ENCODE measurements at places on chromosomes 11 and 22.

GRCh38 chr22:21975273-21975672, 7.3 kb downstream of the TOP3B start:
- H3K4me1 ChIP-seq: no peaks in the 10 kb centered on the region
- peaks cover 48% of the 10 kb centered on the region for H3K36me3 ChIP-seq
- DNase-seq: no peak
- H3K4me3 ChIP-seq: no peak overlapping the region
- no peak overlapping the region for H3K27ac ChIP-seq

DNA sequence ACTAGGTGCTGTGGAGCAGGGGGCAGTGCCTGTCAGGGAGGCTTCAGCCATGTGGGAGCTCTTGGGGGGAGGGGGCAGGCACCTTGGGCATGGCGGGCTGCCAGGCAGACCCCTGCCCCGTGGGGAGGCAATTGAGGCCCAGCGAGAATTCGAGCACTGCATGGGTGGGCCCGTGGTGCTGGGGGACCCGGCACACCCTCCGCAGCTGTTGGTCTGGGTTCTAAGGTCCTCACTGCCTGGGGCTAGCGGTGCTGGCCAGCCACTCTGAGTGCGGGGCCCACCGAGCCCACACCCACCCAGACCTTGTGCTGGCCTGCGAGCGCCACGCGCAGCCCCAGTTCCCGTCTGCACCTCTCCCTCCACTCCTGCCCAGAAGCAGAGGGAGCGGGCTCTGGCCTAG, 835.5 kb upstream of the CNTN5 start:
- no peaks in the 10 kb centered on the region for H3K4me1 ChIP-seq
- no peak for DNase-seq
- no peaks in the 10 kb centered on the region for H3K36me3 ChIP-seq
- no peak overlapping the region for H3K27ac ChIP-seq
- no peaks in the 10 kb centered on the region for H3K27me3 ChIP-seq

- H3K27me3 ChIP-seq: no peaks in the 10 kb centered on the region
- H3K4me1 ChIP-seq: no peaks in the 10 kb centered on the region
- H3K4me3 ChIP-seq: no peak overlapping the region
- H3K27ac ChIP-seq: no peak overlapping the region
Measured at GRCh38 chr11:17511571-17511970, 32.6 kb downstream of the USH1C start.

- DNase-seq: no peak
- H3K27ac ChIP-seq: no peak overlapping the region
- H3K4me1 ChIP-seq: no peaks in the 10 kb centered on the region
- H3K36me3 ChIP-seq: no peaks in the 10 kb centered on the region
- no peak overlapping the region for H3K4me3 ChIP-seq
Measured at GRCh38 chr11:30868626-30869081, 282.5 kb upstream of the MPPED2 start.

DNA sequence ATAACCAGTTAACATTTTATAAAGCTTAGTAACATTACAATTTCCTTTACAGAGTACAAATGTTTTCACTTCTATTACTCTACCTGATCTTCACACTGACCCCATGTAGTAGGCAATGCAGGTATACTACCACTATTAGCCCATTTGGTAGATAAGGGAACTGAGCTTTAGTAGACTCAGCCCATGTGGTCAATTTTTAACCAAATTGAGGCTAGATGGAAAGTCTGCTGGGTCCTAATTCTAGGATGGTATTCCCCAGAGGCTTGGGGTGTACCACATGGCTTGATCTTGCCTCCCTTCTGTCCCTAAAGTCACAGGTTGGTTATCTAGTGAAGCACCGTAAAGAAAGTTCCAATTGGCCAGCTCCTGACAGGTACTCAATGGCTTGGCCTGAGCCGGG, 48.2 kb downstream of the NRXN2 start:
- no peak overlapping the region for H3K4me3 ChIP-seq
- no peak for DNase-seq
- peaks cover 3% of the 10 kb centered on the region for H3K27me3 ChIP-seq
- H3K27ac ChIP-seq: no peak overlapping the region
- H3K4me1 ChIP-seq: no peaks in the 10 kb centered on the region
- H3K36me3 ChIP-seq: no peaks in the 10 kb centered on the region

DNA sequence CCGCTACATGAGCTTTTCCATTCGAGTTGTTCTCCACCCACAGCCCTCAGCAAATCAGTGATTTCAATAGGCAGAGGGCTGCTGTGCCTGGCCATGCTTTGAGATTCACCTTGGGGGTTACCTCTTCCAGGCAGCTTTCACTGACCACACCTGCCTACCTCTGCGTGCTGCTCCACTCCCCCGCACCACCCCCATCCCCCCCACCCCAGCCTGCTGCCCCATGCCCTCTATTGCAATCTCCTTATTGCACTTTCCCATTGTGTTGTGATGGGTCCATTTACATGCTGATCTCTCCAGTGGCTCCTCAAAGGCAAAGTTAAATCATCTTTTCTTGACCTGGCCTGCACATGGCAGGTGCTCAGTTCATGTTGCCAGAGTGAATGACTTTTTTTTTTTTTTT, 18.0 kb upstream of the POLA2 start:
- H3K27ac ChIP-seq: no peak overlapping the region
- H3K27me3 ChIP-seq: no peaks in the 10 kb centered on the region
- no peaks in the 10 kb centered on the region for H3K4me1 ChIP-seq
- no peaks in the 10 kb centered on the region for H3K36me3 ChIP-seq
- H3K4me3 ChIP-seq: no peak overlapping the region
- no peak for DNase-seq

GRCh38 chr11:3173795-3174194, 8.7 kb upstream of the OSBPL5 start:
- H3K27ac ChIP-seq: no peak overlapping the region
- no peaks in the 10 kb centered on the region for H3K36me3 ChIP-seq
- DNase-seq: no peak
- no peak overlapping the region for H3K4me3 ChIP-seq

- H3K27me3 ChIP-seq: no peaks in the 10 kb centered on the region
- H3K4me3 ChIP-seq: no peak overlapping the region
- no peaks in the 10 kb centered on the region for H3K36me3 ChIP-seq
- no peak for DNase-seq
- peaks cover 16% of the 10 kb centered on the region for H3K4me1 ChIP-seq
Measured at GRCh38 chr11:61908730-61909316, 8.5 kb downstream of the RAB3IL1 start.

GRCh38 chr11:73916435-73916834, 34.4 kb upstream of the DNAJB13 start:
- no peaks in the 10 kb centered on the region for H3K27me3 ChIP-seq
- H3K27ac ChIP-seq: no peak overlapping the region
- no peaks in the 10 kb centered on the region for H3K36me3 ChIP-seq
- H3K4me1 ChIP-seq: no peaks in the 10 kb centered on the region

- no peaks in the 10 kb centered on the region for H3K4me1 ChIP-seq
- no peaks in the 10 kb centered on the region for H3K36me3 ChIP-seq
- H3K4me3 ChIP-seq: no peak overlapping the region
- no peaks in the 10 kb centered on the region for H3K27me3 ChIP-seq
- H3K27ac ChIP-seq: no peak overlapping the region
Measured at GRCh38 chr11:100691896-100692653, 5.0 kb downstream of the ARHGAP42 start.

- no peaks in the 10 kb centered on the region for H3K27me3 ChIP-seq
- no peaks in the 10 kb centered on the region for H3K36me3 ChIP-seq
- no peak for DNase-seq
- H3K4me1 ChIP-seq: no peaks in the 10 kb centered on the region
- no peak overlapping the region for H3K4me3 ChIP-seq
- no peak overlapping the region for H3K27ac ChIP-seq
Measured at GRCh38 chr11:115522302-115522701, 18.1 kb upstream of the CADM1 start.

DNA sequence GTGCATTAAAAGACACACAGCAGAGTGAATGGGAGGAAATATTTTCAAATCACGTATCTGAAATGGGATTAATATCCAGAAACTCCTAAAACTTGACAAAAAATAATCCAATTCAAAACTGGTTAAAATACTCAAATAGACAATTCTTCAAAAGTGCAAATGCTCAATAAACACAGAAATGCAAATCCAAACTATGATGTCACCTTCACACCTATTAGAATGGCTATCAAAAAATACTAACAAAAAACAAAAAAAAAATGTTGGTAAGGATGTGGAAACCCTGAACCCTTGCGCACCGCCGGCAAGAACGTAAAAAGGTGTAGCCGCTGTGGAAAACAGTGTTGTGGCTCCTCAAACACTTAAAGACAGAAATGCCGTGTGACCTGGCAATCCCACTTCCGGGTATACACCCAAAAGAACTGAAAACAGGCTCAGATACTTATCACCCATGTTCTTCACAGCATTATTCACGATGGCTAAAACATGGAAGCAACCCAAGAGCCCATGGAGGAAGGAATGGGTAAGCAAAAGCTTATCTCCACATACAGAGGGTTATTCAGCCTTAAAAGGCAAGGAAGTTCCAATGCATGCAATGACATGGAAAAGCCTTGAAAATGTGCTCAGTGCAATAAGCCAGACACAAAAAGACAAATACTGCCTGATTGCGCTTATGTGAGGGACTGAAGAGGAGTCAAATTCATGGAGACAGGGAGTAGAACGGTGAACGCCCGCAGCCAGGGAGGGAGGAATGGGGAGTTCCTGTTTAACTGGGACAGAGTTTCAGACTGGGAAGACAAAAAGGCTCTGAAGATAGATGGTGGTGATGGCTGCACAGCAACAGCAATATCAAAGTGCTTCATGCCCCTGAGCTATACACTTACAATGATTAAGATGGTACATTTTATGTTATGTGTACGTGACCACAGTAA, 19.6 kb downstream of the BRD1 start:
- H3K36me3 ChIP-seq: no peaks in the 10 kb centered on the region
- DNase-seq: no peak
- H3K4me1 ChIP-seq: peaks cover 33% of the 10 kb centered on the region
- H3K27me3 ChIP-seq: no peaks in the 10 kb centered on the region
- H3K4me3 ChIP-seq: no peak overlapping the region

GRCh38 chr11:15969701-15970329, 386.5 kb downstream of the SOX6 start:
- H3K27ac ChIP-seq: peak overlapping the region; percentile 41
- no peak overlapping the region for H3K4me3 ChIP-seq
- DNase-seq: no peak
- no peaks in the 10 kb centered on the region for H3K27me3 ChIP-seq
- no peaks in the 10 kb centered on the region for H3K36me3 ChIP-seq

GRCh38 chr22:47929073-47929472, 1166.6 kb downstream of the TBC1D22A start:
- H3K4me1 ChIP-seq: no peaks in the 10 kb centered on the region
- no peaks in the 10 kb centered on the region for H3K36me3 ChIP-seq
- no peak overlapping the region for H3K27ac ChIP-seq
- DNase-seq: no peak
- no peak overlapping the region for H3K4me3 ChIP-seq

GRCh38 chr11:2810411-2811205, 75.0 kb downstream of the CDKN1C start:
- H3K4me1 ChIP-seq: no peaks in the 10 kb centered on the region
- H3K27me3 ChIP-seq: no peaks in the 10 kb centered on the region

GRCh38 chr22:30435674-30436126, 10.1 kb downstream of the MTFP1 start:
- peak; percentile 93 for DNase-seq
- H3K27me3 ChIP-seq: no peaks in the 10 kb centered on the region
- H3K27ac ChIP-seq: peak overlapping the region; percentile 43
- H3K4me3 ChIP-seq: peak overlapping the region; percentile 2

- H3K27ac ChIP-seq: no peak overlapping the region
- H3K4me3 ChIP-seq: no peak overlapping the region
- H3K36me3 ChIP-seq: no peaks in the 10 kb centered on the region
Measured at GRCh38 chr11:87722756-87723565, 452.3 kb downstream of the RAB38 start.

DNA sequence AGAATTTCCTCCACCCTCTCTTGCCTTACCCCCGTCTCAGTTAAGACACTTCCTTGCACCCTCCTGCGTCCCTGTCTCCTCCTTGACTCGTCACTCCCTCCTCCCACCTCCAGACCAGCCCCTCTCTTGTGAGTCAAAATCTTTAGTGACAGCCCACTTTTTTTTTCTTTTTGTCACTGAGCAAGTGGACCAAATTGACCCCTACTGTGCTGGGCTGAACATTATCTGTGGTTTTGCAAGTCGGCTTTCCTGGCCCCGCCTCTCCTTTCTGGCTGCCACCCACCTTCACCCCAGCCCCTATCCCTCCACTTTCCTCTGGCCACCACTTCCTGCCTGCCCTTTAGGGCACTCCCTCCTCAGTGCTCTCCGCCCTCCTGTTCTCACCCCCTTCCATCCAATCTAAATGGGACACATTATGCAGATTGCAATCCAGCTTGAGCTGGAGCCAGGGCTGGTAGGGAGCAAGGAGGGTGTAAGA, at the start of gene APLNR:
Gene APLNR, minus strand, starts transcription at position 47 of the 478 bp plus-strand sequence. CDS start 246 bp downstream, outside the sequence.
- H3K27ac ChIP-seq: peak within 1 kb of the TSS; percentile 3
- H3K27me3 ChIP-seq: no peaks in the 10 kb centered on the region
- no peaks in the 10 kb centered on the region for H3K36me3 ChIP-seq
- H3K4me1 ChIP-seq: no peaks in the 10 kb centered on the region
- no peak for DNase-seq

DNA sequence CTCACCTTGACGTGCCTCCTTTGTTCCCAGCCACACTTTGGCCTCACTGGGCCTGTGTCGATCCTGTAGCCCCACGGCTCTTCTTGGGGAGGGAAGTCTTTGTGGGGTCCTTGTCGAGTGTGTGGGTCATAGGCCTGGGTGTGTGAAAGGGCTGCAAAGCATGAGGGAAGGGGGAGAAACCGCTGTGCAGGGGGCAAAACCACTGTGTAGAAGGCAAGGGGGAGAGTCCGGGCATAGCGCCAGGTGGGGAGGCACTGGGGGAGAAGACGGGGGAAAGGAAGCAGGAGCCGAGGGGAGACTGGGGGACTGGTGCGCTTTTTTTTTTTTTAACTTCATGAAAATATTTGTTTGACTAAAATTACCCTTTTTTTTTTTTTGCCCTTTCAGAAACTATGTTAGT, 65.1 kb upstream of the RASD2 start:
- no peaks in the 10 kb centered on the region for H3K27me3 ChIP-seq
- no peaks in the 10 kb centered on the region for H3K36me3 ChIP-seq
- H3K27ac ChIP-seq: no peak overlapping the region
- peaks cover 6% of the 10 kb centered on the region for H3K4me1 ChIP-seq

DNA sequence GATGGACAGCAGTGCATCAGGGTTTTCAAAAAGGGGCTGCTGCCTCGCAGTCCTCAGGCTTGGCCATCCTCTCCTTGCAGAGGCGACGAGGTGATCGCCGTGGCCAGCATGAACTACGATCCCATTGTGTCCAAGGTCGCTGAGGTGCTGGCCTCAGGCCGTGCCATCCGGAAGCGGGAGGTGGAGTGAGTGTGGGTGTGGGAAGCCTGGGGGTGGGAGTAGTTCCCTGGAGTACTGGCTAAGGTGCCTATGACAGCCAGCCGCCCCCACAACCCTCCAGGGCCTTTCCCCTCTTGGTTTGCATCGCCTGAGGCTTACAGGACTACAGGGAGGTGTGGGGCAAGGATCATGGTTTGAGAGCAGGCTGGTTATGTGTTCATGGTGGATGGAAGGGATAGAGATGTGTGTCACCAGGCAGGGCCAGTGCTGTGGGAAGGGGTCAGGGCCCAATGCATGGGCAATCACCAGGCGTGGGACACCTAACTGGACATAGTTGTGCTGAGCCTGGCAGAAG, 2.1 kb upstream of the LZTR1 start:
- H3K4me1 ChIP-seq: no peaks in the 10 kb centered on the region
- H3K27ac ChIP-seq: no peak overlapping the region
- no peaks in the 10 kb centered on the region for H3K27me3 ChIP-seq
- no peak overlapping the region for H3K4me3 ChIP-seq
- H3K36me3 ChIP-seq: no peaks in the 10 kb centered on the region
- DNase-seq: no peak

- no peak for DNase-seq
- H3K36me3 ChIP-seq: no peaks in the 10 kb centered on the region
- no peak overlapping the region for H3K27ac ChIP-seq
Measured at GRCh38 chr11:104060820-104061219, 24.4 kb downstream of the DDI1 start.

- no peak overlapping the region for H3K4me3 ChIP-seq
- H3K4me1 ChIP-seq: no peaks in the 10 kb centered on the region
- DNase-seq: no peak
- H3K27ac ChIP-seq: no peak overlapping the region
Measured at GRCh38 chr11:8059571-8060011, 21.4 kb upstream of the TUB start.
